ENCODE measurements at places on chromosomes 5 and 9.

DNA sequence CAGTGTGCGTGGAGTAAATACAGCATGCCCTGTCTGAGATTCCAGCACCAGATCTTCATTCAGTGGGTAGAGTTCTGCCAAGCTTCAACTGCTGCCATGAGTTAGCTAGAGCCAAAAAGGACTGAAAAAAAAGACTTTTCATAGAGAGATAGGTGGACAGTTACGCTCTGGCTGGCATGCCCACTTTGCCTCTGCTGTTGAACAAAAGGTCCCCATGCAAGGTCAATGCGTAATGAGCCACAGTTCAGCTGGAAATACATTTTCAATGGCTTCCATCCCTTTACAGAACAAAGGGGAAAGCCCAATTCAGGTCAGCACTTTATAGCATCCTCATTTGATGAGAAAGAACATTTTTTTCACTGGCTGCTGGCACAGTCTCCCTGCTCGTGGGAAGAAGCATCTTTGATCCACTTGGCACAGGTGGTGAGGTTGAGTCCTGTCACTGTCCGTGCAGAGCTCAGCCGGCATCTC lies 86.9 kb upstream of the ERCC6L2 start:
- DNase-seq: no peak

DNA sequence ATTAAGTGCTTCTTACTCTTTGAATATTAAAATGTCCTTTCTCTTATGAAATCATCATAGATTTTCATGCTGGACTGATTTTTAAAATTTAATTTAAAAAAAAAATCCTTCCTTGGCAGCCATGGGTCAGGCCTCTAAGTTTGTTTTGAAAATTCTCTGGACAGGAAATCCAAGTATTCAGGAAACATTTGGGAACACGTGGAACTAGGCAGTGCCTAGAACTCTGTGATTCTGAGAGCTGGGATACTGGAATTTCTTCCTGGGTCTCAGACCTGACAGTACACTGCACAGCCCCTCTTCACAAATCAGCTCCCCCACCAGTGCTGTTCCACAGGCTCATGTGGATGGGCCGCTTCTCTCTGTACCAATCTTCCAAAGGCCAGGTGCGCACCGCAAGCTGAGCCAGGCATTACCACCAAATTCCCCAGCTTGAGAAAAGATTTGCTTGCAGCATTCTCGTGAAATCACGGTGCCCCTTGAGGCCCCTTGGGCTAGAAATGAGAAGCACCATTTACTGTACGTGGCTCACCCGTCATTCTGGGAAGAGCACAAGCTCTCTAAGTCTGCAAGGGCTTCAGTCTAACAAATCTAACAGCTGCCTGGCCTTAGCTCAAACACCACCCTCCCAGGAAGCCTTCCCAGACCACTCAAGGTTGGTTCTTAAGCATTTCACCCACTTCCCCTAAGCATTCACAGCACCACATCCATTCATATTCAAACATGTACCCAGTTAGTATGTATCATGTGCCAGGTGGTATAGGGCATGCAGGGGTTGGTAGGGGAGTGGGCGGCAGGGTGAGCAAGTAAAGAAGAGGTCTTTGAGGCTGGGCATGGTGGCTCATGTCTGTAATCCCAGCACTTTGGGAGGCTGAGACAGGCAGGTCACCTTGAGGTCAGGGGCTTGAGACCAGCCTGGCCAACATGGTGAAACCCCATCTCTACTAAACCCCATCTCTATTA lies 26.5 kb downstream of the B4GALT1 start:
- no peak for DNase-seq

GRCh38 chr9:129850821-129851550 lies 15.7 kb downstream of the USP20 start:
- no peak for DNase-seq

GRCh38 chr5:107570805-107571531 lies 99.8 kb downstream of the EFNA5 start:
- DNase-seq: no peak

DNA sequence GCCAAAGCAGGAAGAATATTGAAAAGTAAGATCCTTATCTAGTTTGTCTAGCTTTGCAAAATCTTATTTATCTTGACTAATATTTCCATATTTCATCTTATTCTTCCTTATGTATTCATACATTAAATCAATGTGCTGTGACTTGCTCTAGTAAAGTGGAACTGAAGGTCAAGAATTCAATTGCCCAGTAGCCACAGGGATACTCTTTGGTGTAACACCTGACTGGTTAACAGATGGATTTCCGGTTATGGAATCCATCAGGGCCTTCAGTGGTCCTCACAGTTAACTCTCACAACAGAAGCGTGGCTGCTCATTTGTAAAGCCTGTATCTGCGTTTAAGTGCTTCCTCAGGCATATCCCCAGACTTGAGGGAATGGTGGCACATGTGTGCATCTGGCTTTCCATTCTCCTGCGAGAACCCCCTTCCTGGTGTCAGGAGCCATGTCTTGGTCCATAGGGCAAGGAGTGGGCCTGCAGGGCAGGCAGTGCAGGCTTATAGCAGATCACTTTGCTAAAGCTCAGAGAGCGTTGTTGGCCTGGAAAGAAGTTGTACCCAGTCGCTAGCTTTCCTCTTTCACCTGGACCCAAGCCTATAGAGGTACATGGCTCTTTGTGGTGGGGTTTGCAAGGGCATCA lies 99.2 kb downstream of the HSPA4 start:
- no peak for DNase-seq

- no peak for DNase-seq
Observed at GRCh38 chr9:82208741-82209450, 220.3 kb downstream of the SPATA31D1 start.

- DNase-seq: no peak
Observed at GRCh38 chr9:98572054-98572627, 136.6 kb downstream of the GABBR2 start.

DNA sequence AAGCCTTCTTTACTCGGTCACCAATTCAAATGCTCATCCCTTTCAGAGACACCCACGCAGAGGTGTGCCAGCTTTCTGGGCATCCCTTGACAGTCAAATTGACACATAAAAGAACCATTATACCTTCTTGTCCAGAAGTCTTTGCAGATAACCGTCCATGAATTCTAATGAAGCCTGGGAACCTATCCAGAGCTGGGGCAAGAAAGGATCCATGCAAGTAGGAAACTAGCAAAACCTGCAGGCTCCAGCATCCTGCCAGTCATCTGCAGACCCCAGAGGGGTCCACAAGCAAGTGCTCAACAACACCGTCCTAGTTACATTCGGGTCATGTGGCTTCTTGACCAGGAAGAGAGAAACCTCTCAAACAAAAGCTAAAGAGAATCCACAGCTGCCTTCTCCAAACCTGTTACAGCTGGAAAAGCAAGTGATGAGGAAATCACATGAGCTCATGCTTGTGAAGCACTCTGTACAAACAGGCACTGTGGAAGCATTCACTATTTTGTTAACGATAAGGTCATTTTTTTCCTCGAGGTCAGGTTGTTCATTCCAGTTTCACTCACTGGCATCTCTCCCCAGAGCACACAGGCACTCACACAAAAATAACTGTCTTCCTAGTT lies 80.2 kb upstream of the DMRT1 start:
- no peak for DNase-seq

- DNase-seq: no peak
Observed at GRCh38 chr5:14608169-14608568, 26.6 kb downstream of the OTULINL start.

DNA sequence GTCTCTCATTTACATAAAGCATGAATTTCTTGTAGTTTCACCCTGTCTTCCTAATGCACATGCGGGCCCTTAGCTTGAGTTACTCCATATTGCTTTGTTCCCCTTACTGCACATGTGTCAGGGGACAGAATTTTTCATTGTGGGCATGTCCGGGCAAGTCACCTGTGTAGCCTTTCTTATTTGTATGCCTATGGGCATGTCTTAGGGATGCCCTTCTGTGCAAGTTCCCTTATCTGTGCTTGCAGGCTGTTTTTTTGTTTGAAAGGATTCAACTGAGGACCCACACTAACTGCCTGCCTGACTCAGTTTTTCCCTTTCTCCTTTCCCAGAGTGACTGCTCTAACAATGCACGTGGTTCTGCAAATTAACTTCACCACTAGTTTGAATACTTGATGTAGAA lies 161.7 kb downstream of the YTHDC2 start:
- DNase-seq: peak; percentile 56

DNA sequence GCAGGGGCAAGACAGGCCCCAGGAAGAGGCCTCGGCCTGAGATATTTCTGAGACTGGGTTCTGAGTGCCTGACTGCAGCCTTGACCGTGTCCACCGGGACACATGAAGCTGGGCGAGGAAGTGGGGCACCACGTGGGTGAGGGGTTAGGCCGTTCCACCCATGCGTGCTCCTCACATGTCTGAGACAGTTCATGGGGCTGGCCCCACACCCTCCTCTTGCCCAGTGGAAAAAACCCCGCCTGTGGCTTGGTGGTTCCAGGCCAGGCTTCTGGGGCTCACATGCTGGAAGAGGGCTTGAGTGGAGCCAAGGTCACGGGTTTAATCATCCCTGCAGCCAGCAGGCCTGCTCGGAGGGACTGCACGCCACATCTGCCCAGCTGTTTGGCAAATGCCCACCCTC lies 11.4 kb downstream of the HMCN2 start:
- no peak for DNase-seq

DNA sequence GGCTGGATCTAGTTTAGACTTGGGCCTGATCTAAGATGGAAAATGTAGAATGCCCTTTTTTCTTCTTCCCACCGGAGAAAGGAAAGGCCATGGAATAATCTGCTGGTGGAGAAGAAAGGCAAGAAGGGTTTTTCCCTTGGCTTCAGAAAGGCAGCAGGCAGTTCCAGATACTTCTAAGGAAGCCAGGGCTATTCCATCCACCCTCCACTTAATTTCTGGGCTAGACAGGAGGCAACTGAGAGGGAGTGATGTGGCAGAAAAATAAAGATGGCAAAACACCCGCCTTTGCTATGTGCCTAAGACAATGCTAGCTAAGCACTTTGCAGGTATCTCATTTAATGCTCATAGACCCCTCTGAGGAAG lies 9.9 kb downstream of the MYOZ3 start:
- no peak for DNase-seq

DNA sequence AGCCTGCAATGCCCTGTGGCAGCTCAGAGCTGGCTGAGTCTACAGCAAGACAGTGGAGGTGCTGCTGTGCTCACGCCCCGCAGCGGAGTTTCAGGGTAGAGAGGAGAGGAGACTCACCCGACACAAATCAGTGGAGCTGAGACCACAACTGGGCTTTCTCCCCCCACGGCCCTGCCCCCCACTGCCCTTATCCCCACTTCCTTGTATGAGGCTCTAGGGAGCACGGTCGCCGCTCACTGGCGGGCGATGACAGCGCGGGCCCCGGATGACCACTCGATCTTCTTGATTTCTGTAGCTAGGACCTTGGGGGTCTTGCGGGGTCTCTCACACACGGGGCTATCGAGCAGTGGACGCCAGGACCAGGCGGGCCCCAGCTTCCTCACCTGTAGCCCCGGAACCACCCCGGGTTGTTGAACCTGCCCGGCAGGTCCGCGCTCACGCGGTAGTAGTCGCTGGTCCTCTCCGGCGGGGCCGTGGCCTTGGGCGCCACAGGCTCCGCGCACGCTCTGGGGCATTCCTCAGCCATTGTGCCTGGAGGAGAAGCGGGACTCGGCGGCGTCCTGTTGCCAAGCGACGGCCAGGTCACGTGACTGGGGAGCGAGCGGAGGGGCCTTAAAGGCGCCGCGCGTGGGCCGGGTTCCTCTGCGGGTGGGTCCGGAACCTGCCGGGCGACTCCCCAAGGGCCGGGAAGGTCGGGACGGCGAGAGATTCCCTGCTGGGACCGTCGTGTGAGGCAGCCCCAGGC lies 984 bp upstream of the MRPS2 start:
- DNase-seq: peak; percentile 84

- no peak for DNase-seq
Observed at GRCh38 chr9:88694625-88695024, 159.6 kb downstream of the NXNL2 start.

- no peak for DNase-seq
Observed at GRCh38 chr5:21784487-21784886, 1068.7 kb downstream of the CDH12 start.
